Neural crest cell (in vitro differentiated cells): ENCODE measurements at places on chromosomes 2 and 18.

GRCh38 chr2:98702858-98703620 lies 27.9 kb downstream of the MGAT4A start:
- DNase-seq, result no peak

GRCh38 chr2:48750128-48750739 lies 5.3 kb downstream of the LHCGR start:
- DNase-seq, result no peak

GRCh38 chr18:6734726-6735430 lies 5.4 kb downstream of the ARHGAP28 start:
- no peak for DNase-seq

DNA sequence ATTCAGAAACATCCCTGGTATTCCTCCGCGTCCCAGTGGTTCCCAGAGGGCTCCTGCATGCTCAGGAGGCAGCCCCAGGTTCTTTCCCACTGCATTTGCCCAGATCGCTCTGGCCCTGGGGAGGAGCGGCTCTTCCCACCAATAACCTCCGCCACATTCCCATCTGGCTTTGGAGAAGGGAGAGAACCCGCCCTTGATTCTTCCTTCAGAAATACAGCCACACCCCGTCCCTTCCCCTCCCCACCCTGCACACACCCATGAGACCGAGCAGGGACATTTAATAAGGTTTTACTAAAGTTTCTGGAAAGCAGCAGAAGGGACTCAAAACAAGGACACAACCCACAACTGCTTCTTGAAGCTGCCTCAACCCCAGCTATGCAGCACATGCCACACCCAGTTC lies 21.9 kb downstream of the ARID5A start:
- no peak for DNase-seq

DNA sequence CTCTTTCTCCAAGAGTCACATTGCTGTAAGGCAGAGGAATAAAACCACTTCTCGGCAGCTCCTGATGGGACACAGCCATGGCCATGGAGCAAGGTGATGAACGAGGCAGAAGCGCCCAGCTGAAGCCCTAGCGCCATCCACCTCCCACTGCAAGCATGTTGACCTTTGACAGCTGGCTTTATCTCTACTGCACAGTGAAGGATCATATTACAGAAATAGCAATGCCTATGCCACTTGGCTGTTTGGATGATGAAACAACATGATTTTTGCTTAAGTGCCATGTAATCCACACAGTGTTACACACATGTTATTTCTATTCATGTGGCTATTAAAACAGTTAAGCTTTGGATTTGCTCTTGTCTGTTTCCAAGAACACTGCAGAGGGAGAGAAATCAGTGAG lies 167.7 kb downstream of the VAPA start:
- no peak for DNase-seq

DNA sequence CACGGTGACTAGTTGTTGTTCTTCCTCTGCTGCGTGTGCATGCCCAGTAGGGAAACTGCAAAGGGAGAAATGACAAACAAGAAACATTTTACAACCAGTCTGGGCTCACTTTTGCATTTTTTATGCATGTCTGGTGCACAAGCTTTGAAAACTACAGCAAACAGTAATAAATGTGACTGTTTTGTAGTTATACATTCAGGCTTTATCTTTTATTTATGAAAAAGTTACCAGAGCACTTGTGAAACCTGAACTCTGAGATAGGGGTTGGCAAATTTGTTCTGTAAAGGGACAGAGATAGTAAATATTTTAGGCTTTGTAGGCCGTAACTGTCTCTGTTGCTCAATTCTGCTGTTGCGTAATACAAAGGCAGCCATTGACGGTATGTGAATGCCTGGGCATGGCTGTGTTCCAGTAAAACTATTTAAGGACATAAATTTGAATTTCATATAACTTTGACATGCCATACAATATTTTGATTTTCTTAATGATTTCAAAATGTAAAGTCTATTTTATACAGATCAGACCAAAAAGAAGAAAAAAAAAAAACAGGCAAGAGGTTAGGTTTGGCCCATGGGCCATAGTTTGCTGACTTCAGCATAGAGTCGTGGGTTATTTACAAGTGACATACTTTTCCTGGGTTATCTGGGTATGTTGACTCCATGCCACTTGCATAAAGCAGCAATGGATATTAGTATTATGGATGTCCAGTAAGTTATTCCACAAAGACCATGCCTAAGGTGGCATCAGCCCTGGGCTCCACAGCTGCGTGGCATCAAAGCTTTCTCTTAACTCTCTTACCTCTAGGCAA lies 53.6 kb upstream of the EML6 start:
- DNase-seq, result no peak

DNA sequence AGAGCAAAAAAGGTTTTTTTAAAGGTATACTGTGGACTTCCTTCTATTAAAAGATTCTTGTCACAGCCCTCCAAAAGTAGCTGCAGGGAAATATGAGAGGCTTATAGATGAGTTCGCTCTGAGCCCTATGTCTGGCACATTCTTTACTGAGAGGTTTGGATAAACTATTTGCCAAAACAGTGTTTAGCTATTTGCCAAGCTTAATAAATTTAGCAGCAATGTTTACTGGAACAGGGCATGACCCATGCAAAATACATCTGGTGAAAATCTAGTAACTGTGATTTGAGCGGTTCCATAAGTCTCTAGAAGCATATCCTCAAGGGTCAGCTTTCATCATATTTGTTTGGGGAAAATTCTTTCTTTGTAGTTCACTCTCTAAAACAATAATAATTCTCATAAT lies 1696.7 kb upstream of the PIK3C3 start:
- DNase-seq, result no peak
